ENCODE measurements at places on chromosomes 4 and X.

- no peak for DNase-seq
These were observed 1.4 kb downstream of the THOC2 start for GRCh38 chrX:123731258-123731986.

GRCh38 chr4:107366900-107367299, 330.8 kb upstream of the DKK2 start:
- DNase-seq, result no peak

- DNase-seq, result no peak
These were observed 26.9 kb downstream of the ASB9 start for GRCh38 chrX:15242899-15243555.

- no peak for DNase-seq
These were observed 80.0 kb downstream of the NWD2 start for GRCh38 chr4:37324546-37324945.

DNA sequence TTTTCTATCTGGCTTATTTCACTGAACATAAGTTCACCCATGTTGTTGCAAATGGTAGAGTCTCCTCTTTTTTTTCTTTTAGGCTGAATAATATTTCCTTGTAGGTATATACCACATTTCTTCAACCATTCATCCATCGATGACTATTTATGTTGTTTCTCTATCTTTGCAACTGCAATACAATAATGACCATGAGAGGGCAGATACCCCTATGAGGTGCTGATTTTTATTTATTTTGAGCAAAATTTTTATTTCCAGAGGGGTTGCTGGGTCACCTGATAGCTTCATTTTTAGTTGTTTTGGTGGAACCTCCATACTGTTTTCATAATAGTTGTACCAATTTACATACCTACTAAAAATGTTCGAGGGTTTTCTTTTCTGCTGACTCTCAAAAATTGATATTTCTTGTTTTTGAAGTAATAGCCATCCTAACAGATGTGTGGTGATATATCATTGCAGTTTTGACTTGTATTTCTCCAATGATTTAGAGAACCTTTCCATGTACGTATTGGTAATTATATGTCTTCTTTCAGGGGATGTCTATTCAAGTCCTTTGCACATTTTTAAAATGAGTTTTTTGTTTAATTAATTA, 1697.0 kb downstream of the PCDH7 start:
- no peak for DNase-seq

DNA sequence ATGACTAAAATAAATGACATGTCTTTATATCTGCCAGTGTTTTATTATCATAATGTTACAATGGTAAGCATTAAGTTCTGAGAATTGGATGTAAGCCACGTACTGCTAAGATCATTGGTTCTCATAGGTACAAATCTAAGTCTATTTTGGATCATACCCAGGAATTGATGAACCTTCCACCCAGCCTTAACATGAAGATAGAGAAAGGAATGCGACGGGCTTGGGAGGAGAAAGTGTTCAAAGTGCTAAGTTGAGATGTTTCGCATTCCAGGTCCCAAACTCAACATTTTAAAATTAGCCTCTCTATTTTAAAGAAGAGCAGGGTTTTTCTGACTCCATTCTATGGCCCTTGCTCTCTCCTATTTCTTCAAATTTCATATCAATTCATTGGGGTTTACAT, 54.9 kb upstream of the FRAS1 start:
- no peak for DNase-seq

- DNase-seq, result no peak
These were observed 10.2 kb upstream of the ADH1C start for GRCh38 chr4:99362768-99363167.

GRCh38 chr4:66489370-66489769, 819.1 kb upstream of the EPHA5 start:
- DNase-seq, result no peak

DNA sequence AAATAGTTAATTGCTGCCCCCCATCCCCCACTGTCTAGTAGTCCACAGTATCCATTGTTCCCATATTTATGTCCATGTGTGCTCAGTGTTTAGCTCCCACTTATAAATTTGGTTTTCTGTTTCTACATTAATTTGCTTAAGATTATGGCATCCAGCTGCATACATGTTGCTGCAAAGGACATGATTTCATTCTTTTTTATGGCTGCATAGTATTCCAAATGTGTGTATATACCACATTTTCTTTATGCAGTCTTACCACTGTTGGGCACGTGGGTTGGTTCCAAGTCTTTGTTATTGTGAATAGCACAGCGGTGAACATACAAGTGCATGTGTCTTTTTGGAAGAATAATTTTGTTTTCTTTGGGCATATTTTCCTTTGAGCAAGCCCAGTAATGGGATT, 113.0 kb upstream of the LNX1 start:
- no peak for DNase-seq

- DNase-seq, result no peak
These were observed 23.2 kb downstream of the RWDD4 start for GRCh38 chr4:183635741-183636140.

GRCh38 chrX:94908648-94909047, 1234.6 kb downstream of the FAM133A start:
- no peak for DNase-seq

DNA sequence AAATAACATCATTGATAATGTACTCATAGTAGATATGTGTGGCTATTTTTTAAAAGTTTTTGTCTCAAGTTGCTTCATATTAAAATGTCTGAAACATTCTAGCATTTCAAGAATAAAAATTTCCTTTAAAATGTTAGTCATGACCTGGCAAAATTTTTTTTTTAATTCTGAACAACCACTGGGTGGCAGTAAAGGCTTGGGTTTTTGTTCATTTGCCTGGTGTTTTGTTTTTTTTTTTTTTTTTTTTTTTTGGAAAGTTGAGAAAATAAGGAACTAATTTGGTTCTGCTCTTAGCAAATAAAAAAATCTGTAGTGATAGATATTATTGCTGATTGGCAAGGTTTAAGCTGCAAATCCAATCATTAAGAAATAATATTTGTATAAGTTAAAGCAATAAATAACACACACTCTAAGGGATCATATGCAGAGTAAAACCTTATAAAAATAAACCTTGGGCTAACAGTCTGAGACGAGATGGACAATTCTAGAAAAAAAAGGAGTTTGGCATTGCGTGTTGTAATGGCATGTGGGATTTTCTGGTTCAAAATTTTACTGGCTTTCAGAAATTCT, 81.4 kb downstream of the CEP44 start:
- DNase-seq, result no peak

GRCh38 chr4:108881190-108881589, 118.3 kb upstream of the ETNPPL start:
- DNase-seq, result no peak

DNA sequence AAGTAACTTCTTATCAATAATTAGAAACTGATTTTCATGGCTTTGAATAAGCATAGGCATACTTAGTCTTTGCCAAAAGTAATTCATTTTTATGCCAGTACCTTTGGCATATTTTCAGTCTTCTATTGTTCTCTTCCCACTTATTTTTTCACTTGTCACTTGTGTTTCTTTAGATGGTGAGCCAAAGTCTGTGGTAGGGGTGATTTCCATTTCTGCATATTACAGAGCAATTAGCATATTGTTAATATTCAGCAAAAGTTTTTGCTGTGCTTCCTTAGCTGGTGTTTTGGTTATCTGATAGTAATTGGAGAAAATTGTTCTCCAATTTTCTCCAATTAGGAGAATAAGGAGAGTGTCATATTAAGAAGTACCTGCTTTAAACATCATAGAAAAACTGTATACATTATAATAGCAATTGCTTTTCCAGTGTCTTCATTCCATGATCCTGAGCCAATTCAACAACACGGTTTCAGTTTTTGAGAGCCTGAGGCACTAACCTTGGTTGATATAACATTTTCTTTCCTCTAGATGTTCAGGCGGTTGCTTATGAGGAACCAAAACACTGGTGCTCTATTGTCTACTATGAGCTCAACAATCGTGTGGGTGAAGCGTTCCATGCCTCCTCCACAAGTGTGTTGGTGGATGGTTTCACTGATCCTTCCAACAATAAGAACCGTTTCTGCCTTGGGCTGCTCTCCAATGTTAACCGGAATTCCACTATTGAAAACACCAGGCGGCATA, 64.7 kb downstream of the SMAD1 start:
- DNase-seq, result no peak

- no peak for DNase-seq
These were observed 983.1 kb upstream of the PABPC4L start for GRCh38 chr4:135184715-135185114.

- DNase-seq, result no peak
These were observed 29.5 kb upstream of the ZCCHC13 start for GRCh38 chrX:74274516-74274915.

DNA sequence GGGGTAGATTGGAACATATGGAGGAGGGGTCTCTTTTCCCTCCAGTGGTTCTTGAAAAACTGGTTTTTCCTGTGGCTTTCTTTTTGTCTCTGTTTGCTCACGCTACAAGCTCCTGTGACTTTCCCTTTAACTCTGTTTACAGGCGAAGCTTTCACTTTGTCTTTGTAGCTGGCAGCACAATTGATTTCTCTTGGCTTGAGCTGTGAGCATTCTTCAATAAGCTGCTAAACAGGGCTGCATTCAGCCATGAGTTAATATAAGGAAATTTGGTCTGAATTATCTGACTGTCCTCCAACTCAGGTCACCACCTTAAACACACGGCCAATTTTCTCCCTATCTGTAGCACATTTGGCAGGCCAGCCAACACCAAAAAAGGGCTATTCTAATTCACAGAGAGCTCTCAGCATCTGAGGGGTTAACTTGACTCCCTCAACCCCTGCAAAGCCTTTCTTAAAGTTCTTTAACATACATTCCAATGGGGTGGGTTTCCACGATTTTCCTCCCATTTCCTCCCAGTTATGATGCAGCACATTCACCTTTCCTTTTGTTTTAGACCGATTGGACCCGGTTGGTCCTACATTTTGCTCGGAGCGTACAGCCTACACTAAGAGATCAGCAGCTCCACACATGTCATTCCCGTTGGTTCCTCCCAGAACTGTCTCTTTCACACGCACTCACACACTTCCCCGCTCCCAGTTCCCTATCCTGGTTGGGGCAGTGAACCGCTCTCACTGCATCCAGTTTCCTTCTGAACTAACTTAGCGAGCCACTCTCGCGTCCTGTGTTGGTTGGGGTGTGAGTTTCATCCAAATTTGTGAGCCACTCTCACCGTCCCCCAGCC, 45.4 kb downstream of the UGT2A3 start:
- DNase-seq, result no peak

- DNase-seq, result no peak
These were observed 57.8 kb downstream of the GPRIN3 start for GRCh38 chr4:89249716-89250361.

- DNase-seq, result peak; percentile 95
These were observed at the start of the genes FANCB and MOSPD2 for GRCh38 chrX:14872851-14873675. Gene FANCB (minus strand): TSS chrX:14873069. CDS start chrX:14865510, 7,559 bp downstream. Gene MOSPD2 (plus strand): TSS chrX:14873421. CDS start chrX:14873529, 108 bp downstream.

DNA sequence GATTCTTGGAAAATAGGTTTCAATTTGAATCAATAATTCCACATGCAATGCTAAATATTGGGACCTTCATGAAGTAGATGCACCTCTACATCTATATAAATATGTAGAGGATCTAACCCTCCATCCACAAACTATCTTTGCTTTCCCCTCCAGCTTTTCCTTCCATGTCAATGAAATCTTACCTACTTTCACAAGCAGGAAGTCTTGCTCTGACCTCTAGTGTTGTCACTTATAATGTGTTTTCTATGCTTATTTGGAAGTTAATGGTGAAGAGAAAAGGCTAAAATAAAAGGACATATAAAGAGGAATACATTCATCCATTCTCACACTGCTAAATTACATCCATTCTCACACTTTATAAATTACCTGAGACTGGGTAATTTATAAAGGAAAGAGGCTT, 472.7 kb upstream of the DIAPH2 start:
- DNase-seq, result no peak

- DNase-seq, result no peak
These were observed 104.9 kb upstream of the ATP8A1 start for GRCh38 chr4:42761804-42762203.

GRCh38 chr4:4668355-4669210, 126.7 kb upstream of the STX18 start:
- DNase-seq, result no peak

GRCh38 chr4:141229408-141230101, 8.9 kb downstream of the ZNF330 start:
- DNase-seq, result no peak

GRCh38 chr4:95715830-95716229, 124.1 kb upstream of the PDHA2 start:
- DNase-seq, result no peak

DNA sequence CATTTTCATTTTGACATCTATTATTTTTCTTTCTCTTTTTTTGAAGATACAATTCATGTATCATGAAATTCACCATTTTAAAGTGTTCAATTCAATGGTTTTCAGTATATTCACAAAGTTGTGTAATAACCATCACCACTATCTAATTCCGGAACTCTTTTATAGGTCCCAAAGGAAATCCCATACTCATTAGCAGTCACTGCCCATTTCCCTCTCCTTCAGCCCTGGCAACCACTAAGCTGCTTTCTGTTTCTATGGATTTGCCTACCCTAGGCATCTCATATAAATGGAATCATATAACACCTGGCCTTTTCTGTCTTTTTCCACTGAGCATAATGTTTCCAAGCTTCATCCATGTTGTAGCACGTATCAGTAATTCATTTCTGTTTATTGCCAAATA, 3.2 kb upstream of the FGF2 start:
- no peak for DNase-seq

- no peak for DNase-seq
These were observed 80.9 kb downstream of the NKX6-1 start for GRCh38 chr4:84417997-84418709.

Measured in natural killer cell treated with Interleukin-12 subunit alpha and Interleukin-12 subunit beta and Interleukin-15 and Interleukin-18, amount 100 ng/mL, for 72 hours (primary cell).